Renal cortical epithelial cell (primary cell): ENCODE measurements at places on chromosomes 7 and 10. TPM values are rescaled to one million over a fixed set of nuclear protein-coding genes. Genes with fewer than 3 reads are reported as not detected.
A peak's percentile ranks its signal among the peaks of the same experiment; 100 is the strongest.

STEAP2 gene
- 7.1 and 20.2 TPM in 2 replicates for total RNA-seq

- no peak for DNase-seq
Observed at GRCh38 chr10:111548084-111548726, 471.4 kb downstream of the ADRA2A start.

- no peak for DNase-seq
Observed at GRCh38 chr10:104351919-104352318, 1.7 kb upstream of the CFAP58 start.

- no peak for DNase-seq
Observed at GRCh38 chr7:157897681-157898080, 560.9 kb downstream of the DNAJB6 start.

GRCh38 chr7:118153551-118154177 lies 30.3 kb upstream of the LSM8 start:
- peak; percentile 43 for DNase-seq

- DNase-seq, result no peak
Observed at GRCh38 chr7:50421043-50421442, 29.1 kb downstream of the FIGNL1 start.

GRCh38 chr10:71975871-71976725 lies 11.9 kb downstream of the CHST3 start:
- DNase-seq, result peak; percentile 86

GRCh38 chr10:102599565-102600327 lies 44.5 kb upstream of the TRIM8 start:
- DNase-seq, result no peak

GRCh38 chr7:134771889-134772288 lies 7.5 kb upstream of the CALD1 start:
- no peak for DNase-seq
